Stimulated activated CD8-positive, alpha-beta memory T cell treated with anti-CD3 and anti-CD28 coated beads, Interleukin-4, amount 100 ng/mL, for 1 hour (primary cell): ENCODE measurements at places on chromosomes 6 and 20.
A peak's percentile ranks its signal among the peaks of the same experiment; 100 is the strongest.

DNA sequence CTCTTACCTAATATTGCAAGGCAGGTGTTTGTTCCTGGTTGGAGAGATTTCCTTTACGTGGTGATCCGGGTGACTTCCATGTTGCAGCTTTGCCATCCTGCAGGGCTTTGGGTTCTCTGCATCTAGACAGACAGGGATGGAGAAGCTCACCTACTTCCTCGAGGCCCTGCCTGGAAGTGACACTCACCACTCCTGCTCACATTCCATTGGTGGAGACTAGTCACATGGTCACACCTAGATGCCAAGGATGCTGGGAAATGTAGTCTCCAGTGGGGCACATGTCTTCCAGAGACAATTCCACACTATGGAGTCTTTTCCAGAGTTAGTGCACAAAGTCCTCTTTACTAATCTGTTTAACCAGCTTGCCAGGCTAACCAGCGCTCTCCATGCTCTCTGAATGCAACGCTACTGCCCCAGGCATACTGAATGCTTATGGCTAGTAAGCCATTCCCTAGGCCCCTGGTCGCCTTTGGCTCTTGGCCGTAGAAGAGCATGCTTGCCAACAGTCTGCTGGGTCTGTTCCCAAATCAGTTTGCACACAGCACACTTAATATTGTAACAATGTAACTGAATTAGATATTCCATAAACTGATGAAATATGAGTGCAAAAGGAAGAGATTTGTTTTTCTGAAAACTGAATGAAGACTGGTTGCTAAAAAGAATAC, 6.7 kb upstream of the KCNK15 start:
- no peak for DNase-seq

- no peak for DNase-seq
These were observed 1.2 kb upstream of the TMEM217 start for GRCh38 chr6:37259191-37259590.

DNA sequence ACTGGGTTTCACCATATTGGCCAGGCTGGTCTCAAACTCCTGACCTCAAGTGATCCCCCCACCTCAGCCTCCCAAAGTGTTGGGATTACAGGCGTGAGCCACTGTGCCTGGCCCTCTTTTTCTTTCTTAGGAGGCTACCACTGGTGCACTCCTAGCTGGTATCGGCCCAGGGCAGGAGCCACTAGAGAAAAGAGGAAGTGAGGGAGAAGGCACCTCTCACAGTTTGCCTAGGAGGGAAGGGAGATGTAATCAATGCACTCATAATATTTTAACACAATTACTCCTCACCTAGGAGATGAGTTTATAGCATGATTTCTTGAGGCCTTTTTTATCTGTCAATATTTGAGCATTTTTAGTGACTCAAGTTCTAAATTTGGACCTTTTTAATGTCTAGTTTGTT, 189.0 kb upstream of the SOX4 start:
- DNase-seq = no peak

- DNase-seq = no peak
These were observed 130.5 kb downstream of the TTLL2 start for GRCh38 chr6:167455371-167455770.

DNA sequence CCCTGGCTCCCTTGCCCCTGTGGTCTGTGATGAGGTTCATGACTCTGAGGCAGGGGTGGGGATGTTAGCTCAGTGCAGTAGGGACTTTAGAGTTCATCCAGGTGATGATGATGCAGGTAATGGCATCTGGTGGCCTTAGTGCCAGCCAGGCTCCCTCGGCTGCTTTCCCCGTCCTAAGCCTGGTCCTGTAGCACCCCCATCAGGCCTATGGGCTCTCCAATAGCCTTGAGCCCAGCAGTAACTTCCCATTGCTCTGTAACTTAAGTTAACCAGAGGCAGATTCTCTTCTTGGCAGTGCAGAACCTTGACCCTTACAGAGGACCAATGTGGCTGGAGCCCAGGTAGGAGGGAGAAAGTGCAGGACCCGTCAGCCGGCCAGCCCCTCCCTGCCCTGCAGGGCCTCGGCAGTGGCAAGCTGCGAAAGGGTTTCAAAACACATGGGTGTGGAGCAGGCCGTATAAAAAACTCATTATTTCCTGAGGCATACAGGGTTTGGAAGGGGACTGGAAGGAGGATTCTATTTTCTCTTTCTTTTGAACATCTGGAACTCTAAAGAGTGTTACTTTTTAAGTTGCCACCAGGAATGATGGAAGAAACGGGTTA, 406.9 kb downstream of the CDH26 start:
- DNase-seq = no peak

DNA sequence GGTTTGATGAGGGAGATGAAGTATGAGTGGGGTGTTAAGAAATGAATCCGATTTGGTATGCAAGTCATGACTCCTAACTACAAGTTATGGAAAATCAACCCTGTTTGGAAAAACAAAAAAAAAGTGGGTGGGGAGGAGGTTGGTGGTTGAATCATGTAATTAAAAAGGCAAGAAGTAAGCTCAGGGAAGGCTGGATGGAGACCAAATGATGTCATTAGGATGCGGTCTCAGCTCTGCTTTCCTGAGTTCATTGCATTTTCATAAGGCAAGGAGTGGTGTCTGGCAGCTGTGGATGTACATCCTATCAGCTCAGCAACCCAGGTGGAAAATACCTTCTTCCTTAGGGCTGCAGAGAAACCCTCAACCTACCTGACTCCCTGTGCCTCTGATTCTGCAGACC, 60.4 kb upstream of the AKAP12 start:
- no peak for DNase-seq

GRCh38 chr6:31769684-31770371, 7.3 kb downstream of the VWA7 start:
- DNase-seq = peak; percentile 57

GRCh38 chr6:169859978-169860703, 108.7 kb downstream of the ERMARD start:
- DNase-seq = no peak

GRCh38 chr20:46520976-46521579, 7.7 kb upstream of the ZNF334 start:
- no peak for DNase-seq

DNA sequence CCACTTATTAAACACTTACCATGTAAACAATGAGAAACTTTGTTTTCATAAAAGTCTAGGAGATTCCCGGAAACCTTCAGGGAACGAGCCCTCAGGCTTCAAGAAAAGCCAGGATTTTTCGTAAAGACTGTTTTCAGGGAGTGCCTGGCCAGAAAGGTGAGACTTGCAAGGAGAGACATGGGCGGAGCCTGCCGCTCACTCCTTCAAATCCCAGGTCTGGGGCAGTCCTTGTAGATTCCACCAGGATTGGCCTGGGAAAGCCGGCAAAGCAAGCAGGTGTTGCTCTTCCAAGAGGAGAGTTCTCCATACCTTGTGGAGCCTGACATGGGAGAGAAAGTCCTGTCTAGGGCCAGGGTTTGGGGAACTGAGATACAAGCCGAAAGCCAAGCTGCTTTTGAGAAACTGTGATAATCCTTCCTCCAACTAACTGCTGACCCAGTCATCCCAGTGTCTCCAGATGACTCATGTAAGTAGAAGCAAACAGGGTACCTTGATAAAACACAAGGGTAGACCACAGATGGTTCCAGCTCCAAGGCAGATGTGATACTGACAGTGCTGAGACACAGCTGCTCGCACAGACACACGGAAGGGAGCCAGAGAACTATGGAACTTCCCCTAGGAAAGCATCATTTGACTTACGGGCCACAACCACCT, 69.4 kb upstream of the NAA20 start:
- no peak for DNase-seq

GRCh38 chr6:112799889-112800288, 452.8 kb downstream of the RFPL4B start:
- no peak for DNase-seq

GRCh38 chr20:37504404-37505096, 16.5 kb upstream of the NNAT start:
- DNase-seq = no peak

DNA sequence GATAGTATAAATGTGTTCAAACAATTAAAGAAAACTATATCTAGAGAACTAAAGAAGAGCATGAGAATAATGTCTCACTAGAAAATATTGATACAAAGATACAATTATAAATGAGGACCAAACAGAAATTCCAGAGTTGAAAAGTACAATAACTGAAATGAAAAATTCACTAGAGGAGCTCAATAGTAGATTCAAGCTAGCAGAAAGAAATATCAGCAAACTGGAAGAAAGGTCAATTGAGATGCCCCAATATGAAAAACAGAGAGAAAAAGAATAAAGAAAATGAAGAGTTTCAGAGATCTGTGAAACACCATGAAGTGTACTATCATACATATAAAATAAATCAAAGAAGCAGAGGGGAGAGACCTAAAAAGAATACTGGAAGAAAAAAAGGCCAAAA, 18.0 kb upstream of the BRPF3 start:
- no peak for DNase-seq
